ENCODE measurements at places on chromosomes 12 and 14.

DNA sequence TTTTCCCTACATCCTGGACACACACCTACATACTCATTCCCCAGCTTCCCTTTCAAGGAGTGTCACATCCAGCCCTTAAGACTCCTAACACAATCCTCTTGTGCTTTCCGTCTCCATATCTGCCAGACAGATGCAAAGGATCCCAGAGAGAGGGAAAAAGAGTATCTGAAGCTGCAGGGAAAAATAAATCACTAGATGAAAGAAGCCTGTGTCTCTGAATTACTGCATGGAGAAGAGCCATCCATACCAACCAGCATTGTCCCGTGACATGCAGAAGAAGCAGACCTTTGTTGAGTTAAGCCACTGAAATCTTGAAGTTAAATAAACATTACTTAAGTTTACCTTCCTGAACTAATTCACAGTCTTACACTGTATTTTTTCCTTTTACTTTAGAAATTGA, 54.6 kb downstream of the GTF2A1 start:
- DNase-seq = no peak

GRCh38 chr14:73333031-73333430, 95.7 kb downstream of the PAPLN start:
- DNase-seq = no peak

- DNase-seq = no peak
Measured at GRCh38 chr12:120079411-120080400, 36.8 kb downstream of the RAB35 start.

- peak; percentile 25 for DNase-seq
Measured at GRCh38 chr14:44149597-44149996, 357.5 kb downstream of the FSCB start.

DNA sequence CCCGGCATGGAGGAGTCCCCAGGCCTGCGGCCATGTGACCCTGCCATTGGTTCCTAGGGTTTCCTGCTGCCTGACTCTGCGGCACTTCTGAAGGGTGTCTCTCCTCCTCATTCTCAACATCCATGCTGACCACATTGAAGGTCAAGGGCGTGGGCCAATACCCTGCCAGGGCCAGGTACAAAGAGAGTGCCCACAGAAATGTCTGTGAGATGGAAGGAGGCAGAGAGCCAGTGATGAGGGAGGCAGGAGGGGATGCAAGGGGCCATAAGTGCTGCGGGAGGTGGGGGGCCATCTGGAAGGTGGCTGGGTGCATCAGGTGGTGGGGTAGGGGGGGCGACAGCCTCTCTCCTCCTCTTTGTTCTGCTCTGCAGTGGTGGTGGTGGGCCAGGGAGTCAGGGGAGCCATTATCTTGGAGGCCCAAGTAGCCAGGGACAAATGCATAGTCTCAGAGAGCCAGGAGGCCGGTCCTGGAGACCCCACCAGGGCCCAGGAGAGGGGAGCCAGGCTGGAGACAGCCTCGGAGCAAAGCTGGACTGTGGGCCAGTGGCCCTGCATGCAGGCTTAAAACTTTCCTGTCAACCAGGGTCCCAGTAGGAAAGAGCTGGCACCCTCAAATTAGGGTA, 13.0 kb upstream of the CDC42BPB start:
- no peak for DNase-seq

- DNase-seq = peak; percentile 69
Measured at GRCh38 chr12:78062786-78063185, 232.1 kb downstream of the NAV3 start.

- DNase-seq = no peak
Measured at GRCh38 chr14:37591941-37592481, 3.0 kb downstream of the FOXA1 start.

- no peak for DNase-seq
Measured at GRCh38 chr12:39365364-39366001, 77.4 kb downstream of the KIF21A start.

- DNase-seq = peak; percentile 7
Measured at GRCh38 chr12:96882862-96883261, 24.2 kb upstream of the NEDD1 start.

- DNase-seq = no peak
Measured at GRCh38 chr14:59284059-59284458, 95.6 kb downstream of the DAAM1 start.

GRCh38 chr12:79747274-79747673, 56.5 kb upstream of the PAWR start:
- DNase-seq = no peak

DNA sequence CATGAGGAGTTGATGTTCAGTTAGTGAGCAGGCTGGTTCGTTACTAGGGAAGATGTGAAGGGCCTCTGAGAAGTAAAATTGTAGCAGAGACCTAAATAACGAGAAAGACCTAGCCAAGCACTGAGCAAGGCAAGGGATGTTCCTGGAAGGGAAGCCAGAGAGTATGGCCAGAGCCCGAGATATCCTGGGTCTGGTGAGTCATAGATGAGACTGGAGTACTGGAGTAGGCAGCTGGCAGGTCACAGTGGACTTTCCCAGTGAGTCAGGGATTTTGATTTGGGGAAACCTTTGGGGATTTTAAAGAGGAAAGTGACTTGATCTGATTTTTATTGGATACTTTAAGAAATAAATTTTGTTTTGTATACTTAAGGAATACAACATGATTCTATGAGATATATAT, 369.0 kb downstream of the DIO2 start:
- peak; percentile 29 for DNase-seq

DNA sequence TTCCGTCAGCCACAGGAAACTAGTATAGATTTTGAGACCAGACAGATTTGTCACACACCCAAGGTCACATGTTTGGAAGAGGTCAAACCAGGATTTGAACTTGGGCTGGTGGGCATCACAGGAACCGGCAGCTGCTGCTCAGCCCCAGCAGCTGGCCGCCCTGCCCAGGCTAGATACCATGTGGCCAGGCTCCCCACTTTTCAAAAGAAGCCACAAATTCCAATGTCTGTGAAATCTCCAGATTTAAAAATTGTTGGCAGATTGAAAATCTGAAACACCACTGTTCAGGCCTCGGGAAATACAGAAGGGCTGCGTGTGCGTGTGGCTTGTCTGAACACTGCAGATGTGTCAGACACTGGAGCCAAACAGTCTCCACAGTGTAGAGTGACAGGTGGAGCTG, 30.4 kb downstream of the MMAB start:
- DNase-seq = no peak

GRCh38 chr14:24098927-24099813, 5.1 kb downstream of the PCK2 start:
- DNase-seq = no peak

DNA sequence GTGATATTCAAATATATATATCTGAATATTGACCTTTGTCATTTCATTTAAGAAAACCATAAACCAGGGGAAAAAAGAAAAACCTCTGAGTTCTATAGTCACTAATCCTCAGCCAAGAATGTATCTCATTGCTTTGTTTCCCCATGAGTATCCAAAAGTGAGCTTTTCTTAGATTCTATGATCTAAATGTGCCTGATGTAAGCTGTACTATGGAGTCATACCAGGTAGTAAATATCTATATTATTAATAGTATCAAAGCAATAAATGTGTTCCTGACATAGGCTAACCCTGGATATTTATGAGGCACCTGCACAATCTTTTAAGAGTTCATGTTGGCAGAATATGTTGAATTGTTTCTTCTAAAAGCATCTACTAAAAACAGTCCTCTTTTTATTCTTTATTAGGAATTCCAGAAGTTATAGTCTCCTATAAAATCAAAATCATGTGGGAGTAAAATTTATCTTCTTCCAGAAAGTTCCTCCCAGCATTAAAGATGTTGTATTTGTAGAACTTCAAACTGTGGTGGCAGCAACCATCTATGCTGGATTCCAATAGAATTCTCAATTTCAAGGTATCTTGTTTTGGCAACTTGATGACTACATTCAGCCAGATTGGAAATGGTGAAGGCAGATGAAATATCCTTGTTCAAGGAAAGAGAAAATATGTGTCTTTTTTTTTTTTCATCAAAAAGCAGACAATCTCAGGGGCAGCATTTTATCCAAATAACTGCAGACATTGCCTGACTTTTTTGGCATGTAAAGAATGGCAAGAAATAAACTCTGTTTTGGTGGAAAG, 139.7 kb upstream of the RASSF8 start:
- DNase-seq = no peak

DNA sequence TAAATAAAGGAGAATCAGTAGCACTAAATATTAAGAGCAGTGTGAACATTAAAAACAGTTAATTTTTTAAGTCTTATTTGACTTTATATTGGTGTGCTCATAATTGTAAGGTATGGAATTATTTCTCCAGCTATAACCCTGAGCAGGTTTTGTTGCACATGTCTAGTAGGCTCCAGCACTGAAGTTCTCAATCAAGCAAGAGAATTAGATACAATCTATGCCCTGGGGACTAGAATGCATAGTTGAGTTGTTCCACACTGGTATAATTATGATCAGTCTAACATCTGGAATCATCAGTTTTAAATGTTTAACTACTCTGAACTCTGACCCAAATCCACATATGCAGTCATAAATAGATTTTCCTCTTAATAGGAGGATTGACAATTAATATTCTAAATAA, 257.8 kb upstream of the ARHGAP5 start:
- DNase-seq = no peak

GRCh38 chr12:116633476-116633875, 74.3 kb downstream of the MAP1LC3B2 start:
- DNase-seq = no peak

GRCh38 chr12:46296822-46297221, 28.0 kb upstream of the SLC38A1 start:
- no peak for DNase-seq

DNA sequence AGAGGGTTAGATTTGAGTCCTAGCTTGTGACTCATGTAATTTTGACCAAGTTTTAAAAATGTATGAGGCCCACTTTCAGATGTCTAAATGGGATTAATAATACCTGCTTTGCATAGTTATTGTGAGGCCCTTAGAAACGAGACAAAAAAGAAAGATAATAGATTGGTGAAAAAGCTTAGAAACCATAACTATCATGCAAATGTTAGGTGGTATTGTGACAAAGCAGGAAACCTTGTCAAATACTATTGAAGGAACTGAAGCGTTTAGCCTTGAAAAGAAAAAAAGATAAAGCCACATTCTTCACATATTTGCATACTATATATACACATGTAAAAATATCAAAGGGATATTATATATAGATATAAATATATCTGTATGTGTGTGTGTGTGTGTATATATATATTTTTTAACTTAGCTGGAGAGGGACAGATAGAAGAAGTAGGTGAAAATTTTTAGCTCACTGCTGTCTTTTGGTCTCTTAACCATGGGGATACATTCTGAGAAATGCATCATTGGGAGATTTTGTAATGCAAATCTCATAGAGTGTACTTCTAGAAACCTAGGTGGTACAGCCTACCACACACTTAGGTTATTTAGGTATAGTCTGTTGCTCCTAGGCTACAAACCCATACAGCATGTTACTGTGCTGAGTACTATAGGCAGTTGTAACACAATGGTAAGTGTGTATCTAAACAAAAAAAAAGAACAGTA, 270.3 kb downstream of the CCDC91 start:
- DNase-seq = peak; percentile 25

GRCh38 chr14:77324816-77325745, 4.2 kb downstream of the GSTZ1 start:
- no peak for DNase-seq

GRCh38 chr12:89825591-89826449, 117.2 kb upstream of the ATP2B1 start:
- DNase-seq = peak; percentile 19

GRCh38 chr12:21962236-21962635, 21.0 kb upstream of the ABCC9 start:
- DNase-seq = no peak

GRCh38 chr12:63317880-63318279, 166.9 kb upstream of the AVPR1A start:
- DNase-seq = no peak
